Neural crest cell (in vitro differentiated cells): ENCODE measurements at places on chromosomes 12 and 14. TPM values are rescaled to one million over a fixed set of nuclear protein-coding genes. Genes with fewer than 3 reads are reported as not detected.

Gene CACNA2D4
- 0.72 and 1.3 TPM in 2 replicates for total RNA-seq

Gene ACOT6
- not detected in 2 replicates for total RNA-seq

Gene SYT1
- 17.4 and 19.5 TPM in 2 replicates for total RNA-seq

Gene KRT77
- not detected in 2 replicates for total RNA-seq

Gene FOXN4
- 1.3 and 1.7 TPM in 2 replicates for total RNA-seq

Gene LTBP2
- 0.93 and 1.3 TPM in 2 replicates for total RNA-seq

Gene ADCY6
- total RNA-seq, result 79.5 and 81.0 TPM in 2 replicates

Gene KRT8
- 8.3 and 10.3 TPM in 2 replicates for total RNA-seq

Gene YLPM1
- 115 and 120 TPM in 2 replicates for total RNA-seq

Gene NEUROD4
- total RNA-seq, result 6.9 and 7.3 TPM in 2 replicates

Gene PDE6H
- not detected in 2 replicates for total RNA-seq

Gene SSPN
- 4.1 and 4.7 TPM in 2 replicates for total RNA-seq

Gene ERP29
- total RNA-seq, result 91.1 and 101 TPM in 2 replicates

Gene MDM2
- 123 TPM in 2 replicates for total RNA-seq

Gene ABCB9
- total RNA-seq, result 14.2 and 16.3 TPM in 2 replicates

Gene NPAS3
- 18.2 and 21.1 TPM in 2 replicates for total RNA-seq

Gene TMEM229B
- total RNA-seq, result 5.2 and 5.9 TPM in 2 replicates

Gene CLEC4C
- not detected in 2 replicates for total RNA-seq

Gene NFE2
- 0.32 TPM in 1 of 2 replicates, not detected in the other for total RNA-seq

Gene GSC
- not detected in 2 replicates for total RNA-seq

Gene CLEC4A
- total RNA-seq, result not detected in 2 replicates

Gene ABCD2
- total RNA-seq, result 0.70 and 0.80 TPM in 2 replicates

Gene RNU4-1
- 4,497 and 4,941 TPM in 2 replicates for total RNA-seq
